ENCODE measurements at places on chromosomes 5 and 9.

GRCh38 chr9:113954591-113954990 is 78.5 kb downstream of the ZNF618 start:
- ATAC-seq = no peak

DNA sequence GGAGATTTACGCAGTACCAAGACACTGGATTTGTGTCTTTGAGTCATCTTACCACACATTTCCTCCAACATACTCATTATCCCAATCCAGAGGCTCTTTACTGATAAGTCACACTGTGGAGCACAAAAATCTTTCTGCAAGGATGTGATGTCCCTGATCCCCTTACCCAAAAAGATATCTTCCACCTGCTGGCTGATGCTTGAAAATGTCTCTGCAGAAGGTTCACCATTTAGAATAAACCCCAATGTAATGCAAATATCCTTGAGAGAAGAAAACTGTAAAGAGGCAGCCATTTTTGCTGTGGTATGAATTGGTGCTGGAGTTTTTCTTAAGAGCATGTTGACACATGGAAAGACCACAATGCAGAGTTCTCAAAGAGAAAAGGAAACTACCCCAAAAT is 65.7 kb upstream of the RORB start:
- no peak for ATAC-seq

GRCh38 chr5:61263072-61263471 is 69.0 kb upstream of the ZSWIM6 start:
- ATAC-seq = no peak

DNA sequence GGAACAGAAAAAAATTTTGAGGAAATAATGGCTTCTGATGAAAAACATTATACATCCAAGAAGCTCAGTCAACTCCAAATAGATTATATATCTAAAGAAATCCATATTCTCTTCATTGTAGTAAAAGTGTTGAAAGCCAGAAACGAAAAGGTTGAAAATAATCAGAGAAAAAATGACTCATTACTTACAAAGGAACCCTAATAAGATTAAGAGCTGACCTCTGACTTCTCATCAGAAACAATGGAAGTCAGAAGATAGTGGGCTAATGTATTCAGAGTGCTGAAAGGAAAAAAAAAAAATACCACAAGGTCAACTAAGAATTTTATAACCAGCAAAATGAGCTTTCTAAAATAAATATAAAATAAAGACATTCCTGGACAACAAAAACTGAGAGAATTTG is 60.0 kb downstream of the HSD17B4 start:
- no peak for ATAC-seq

DNA sequence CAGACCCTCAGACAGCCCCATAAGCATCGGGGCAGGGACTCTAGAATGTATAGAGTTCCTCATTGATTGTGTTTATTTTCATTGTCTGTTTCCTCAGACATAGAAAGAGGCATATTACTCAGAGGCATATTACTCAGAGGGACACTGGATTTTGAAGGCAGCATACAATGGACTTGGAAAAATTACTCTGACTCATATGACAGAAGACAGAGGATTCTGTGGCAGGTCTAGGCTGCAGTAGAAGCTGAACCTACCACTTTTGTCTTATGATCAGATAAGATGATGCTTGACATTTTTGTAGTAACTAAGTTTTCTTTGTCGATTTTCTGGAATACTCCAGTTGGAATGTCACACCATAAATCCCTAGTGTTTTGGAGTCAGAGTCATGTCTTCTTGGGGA is 105.2 kb downstream of the ST8SIA4 start:
- peak; percentile 79 for ATAC-seq

DNA sequence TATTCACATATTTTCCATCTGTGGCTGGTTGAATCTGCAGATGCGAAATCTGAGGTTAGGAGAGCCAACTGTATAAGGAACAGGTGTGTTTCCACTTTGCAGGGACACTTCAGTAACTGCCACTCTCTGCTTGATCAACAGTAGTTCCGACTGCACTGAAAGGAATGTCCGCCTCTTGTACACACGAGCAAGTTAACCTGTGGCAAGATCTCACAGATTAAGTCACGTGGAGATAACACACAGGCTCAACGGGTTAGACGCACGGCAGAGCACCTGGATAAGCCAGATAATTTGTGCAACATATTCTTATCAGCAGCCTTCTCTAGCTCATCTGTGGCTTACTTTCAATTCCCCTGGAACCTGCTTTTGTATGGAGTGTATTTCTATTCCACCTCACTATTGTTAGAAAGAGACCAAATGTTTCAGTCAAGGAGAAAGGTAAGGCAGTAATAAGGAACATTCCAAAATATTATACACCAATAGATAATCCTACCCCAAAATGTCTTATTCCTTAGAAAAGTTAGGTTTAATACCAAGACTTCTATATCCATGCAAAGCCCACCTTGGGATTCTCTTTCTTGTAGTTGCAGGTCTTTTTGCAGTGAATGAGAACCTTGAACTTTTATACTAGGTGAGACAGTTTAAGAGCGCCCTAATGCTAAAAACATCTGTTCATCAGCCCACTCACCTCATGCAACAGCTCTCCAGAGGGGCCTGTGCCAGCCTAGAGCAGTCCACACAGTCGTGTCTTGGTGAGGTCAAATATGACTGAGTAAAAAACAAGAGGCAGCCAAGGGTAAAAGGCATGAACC is 6.5 kb upstream of the C9 start:
- ATAC-seq = no peak

- ATAC-seq = peak; percentile 22
Observed at GRCh38 chr5:150758203-150758530, 650 bp downstream of the DCTN4 start.

All from motor neuron (in vitro differentiated cells).